Endothelial cell of umbilical vein (primary cell): ENCODE measurements at places on chromosomes 3 and 15. TPM values are rescaled to one million over a fixed set of nuclear protein-coding genes. Genes with fewer than 3 reads are reported as not detected.

Gene GOLGA6D
- total RNA-seq: not detected in 2 replicates

Gene LRRC57
- total RNA-seq: 32.8 and 39.2 TPM in 2 replicates

Gene ZNF197
- total RNA-seq: 6.4 and 7.1 TPM in 2 replicates

Gene CSPG5
- total RNA-seq: 0.55 and 0.65 TPM in 2 replicates

Gene ANKRD63
- not detected in 2 replicates for total RNA-seq

Gene TYRO3
- 14.5 and 18.8 TPM in 2 replicates for total RNA-seq

Gene IQCH
- 0.51 and 2.6 TPM in 2 replicates for total RNA-seq

Gene ITIH4
- total RNA-seq: 0.60 and 2.4 TPM in 2 replicates

Gene FBXO22
- total RNA-seq: 41.6 and 42.6 TPM in 2 replicates

Gene CISH
- 2.2 and 2.5 TPM in 2 replicates for total RNA-seq

Gene GCSAM
- not detected in 2 replicates for total RNA-seq

Gene HMG20A
- 40.8 and 44.0 TPM in 2 replicates for total RNA-seq

Gene LRTM1
- total RNA-seq: not detected in 2 replicates

Gene GPR149
- total RNA-seq: not detected in 2 replicates

Gene FURIN
- 131 and 145 TPM in 2 replicates for total RNA-seq

Gene CCDC71
- 20.3 and 23.5 TPM in 2 replicates for total RNA-seq

Gene DUOX1
- total RNA-seq: not detected in 2 replicates

Gene TRIM42
- not detected in 2 replicates for total RNA-seq

Gene RPL32
- total RNA-seq: 1,569 and 1,588 TPM in 2 replicates

Gene SACM1L
- total RNA-seq: 35.4 and 39.9 TPM in 2 replicates

Gene TATDN2
- total RNA-seq: 26.8 and 31.7 TPM in 2 replicates

Gene CLRN1
- not detected in 2 replicates for total RNA-seq

Gene SLC12A8
- 0.86 and 0.97 TPM in 2 replicates for total RNA-seq

Gene CLDN11
- total RNA-seq: 344 and 395 TPM in 2 replicates

Gene SENP8
- 1.3 and 1.4 TPM in 2 replicates for total RNA-seq

Gene CYP11A1
- total RNA-seq: not detected in 2 replicates

Gene ALG1L2
- total RNA-seq: not detected in 2 replicates

Gene ZMAT3
- 33.1 and 35.5 TPM in 2 replicates for total RNA-seq

Gene CFAP91
- 0.40 and 0.51 TPM in 2 replicates for total RNA-seq

Gene LIPC
- total RNA-seq: not detected in 2 replicates

Gene SNURF
- 9.4 and 12.2 TPM in 2 replicates for total RNA-seq

Gene SPATA12
- 0.14 TPM in 1 of 2 replicates, not detected in the other for total RNA-seq

Gene RNF7
- total RNA-seq: 121 and 136 TPM in 2 replicates

Gene SLC9C1
- 0.09 TPM in 1 of 2 replicates, not detected in the other for total RNA-seq

Gene CPOX
- 19.9 and 24.5 TPM in 2 replicates for total RNA-seq

Gene GALNT15
- total RNA-seq: 1.7 and 5.4 TPM in 2 replicates

Gene ACTC1
- not detected in 2 replicates for total RNA-seq

Gene ARHGAP31
- total RNA-seq: 64.8 and 65.8 TPM in 2 replicates

Gene ASTE1
- 5.8 and 6.7 TPM in 2 replicates for total RNA-seq

Gene CTDSPL
- total RNA-seq: 27.6 and 43.2 TPM in 2 replicates

Gene CIB2
- total RNA-seq: 2.5 and 4.0 TPM in 2 replicates

Gene COPB2
- total RNA-seq: 137 and 146 TPM in 2 replicates

Gene ACKR2
- total RNA-seq: not detected in 2 replicates

Gene FSTL1
- 522 and 562 TPM in 2 replicates for total RNA-seq

Gene LMOD3
- total RNA-seq: not detected in 2 replicates

Gene OR5K1
- total RNA-seq: not detected in 2 replicates

Gene HOMER2
- 0.60 and 0.97 TPM in 2 replicates for total RNA-seq

Gene FANCD2OS
- total RNA-seq: not detected in 2 replicates

Gene ST3GAL6
- 17.7 and 35.9 TPM in 2 replicates for total RNA-seq

Gene FOXB1
- not detected in 2 replicates for total RNA-seq

Gene ASB14
- not detected in 2 replicates for total RNA-seq
